ENCODE measurements at places on chromosomes 2 and 18.

GRCh38 chr2:75896779-75897366 lies 186.2 kb upstream of the GCFC2 start:
- peak; percentile 29 for DNase-seq

DNA sequence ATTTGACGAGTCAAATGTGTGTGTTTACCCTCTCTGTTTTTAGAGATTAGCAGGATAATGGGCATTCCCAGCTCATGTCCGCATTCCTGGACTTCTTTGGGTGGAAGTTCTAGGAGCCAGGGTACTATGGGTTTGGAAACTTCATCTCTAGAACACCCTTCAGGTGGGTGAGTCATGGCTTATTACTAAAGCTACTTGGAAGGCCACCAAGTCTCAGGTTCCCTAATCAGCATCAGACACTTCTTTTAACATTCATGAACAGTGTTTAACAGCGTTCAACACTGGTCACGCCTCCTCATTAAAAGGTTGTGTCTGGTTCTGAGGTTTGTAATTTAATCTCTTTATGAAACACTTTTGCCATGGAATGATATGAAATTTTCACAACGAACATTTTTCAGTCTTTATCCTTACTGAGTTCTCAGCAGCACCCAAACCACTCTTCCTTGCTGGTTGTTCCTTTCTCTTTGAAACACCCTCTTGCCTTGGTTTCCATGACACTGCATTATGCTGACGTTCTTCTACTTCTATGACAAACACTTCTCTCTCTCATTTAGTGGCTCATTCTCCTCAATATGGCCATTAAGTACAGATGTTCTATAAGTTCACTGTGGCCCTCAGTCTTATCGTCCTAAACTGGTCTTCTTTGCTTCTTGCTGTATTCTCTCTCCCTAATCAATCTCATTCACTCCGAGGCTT lies 49.3 kb downstream of the MMADHC start:
- DNase-seq = no peak

DNA sequence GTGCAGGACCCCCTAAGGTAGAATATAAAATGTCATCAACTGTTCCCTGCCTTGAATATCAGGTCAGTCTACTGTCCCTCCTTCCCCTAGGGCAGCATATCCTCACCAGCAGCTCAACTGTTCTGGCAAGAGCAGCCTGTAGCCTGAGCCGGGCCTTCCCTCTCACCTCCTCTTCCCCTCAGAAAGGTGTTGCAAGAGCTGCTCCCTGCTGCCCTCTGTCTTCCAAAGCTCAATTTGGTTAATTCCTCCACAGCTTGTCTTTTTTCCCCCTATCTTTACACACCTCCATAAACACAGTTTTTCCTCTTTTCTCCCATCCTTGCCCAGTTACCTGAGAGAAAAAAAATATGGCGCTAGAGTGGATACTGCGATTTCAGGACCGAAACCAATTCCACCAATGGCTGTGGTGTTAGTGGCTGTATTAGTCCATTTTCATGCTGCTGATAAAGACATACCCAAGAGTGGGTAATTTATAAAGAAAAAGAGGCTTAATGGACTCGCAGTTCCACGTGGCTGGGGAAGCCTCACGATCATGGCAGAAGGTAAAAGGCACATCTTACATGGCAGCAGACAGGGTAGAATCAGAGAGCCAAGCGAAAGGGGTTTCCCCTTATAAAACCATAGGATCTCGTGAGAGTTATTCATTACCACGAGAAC lies 184.7 kb downstream of the MREG start:
- peak; percentile 49 for DNase-seq

DNA sequence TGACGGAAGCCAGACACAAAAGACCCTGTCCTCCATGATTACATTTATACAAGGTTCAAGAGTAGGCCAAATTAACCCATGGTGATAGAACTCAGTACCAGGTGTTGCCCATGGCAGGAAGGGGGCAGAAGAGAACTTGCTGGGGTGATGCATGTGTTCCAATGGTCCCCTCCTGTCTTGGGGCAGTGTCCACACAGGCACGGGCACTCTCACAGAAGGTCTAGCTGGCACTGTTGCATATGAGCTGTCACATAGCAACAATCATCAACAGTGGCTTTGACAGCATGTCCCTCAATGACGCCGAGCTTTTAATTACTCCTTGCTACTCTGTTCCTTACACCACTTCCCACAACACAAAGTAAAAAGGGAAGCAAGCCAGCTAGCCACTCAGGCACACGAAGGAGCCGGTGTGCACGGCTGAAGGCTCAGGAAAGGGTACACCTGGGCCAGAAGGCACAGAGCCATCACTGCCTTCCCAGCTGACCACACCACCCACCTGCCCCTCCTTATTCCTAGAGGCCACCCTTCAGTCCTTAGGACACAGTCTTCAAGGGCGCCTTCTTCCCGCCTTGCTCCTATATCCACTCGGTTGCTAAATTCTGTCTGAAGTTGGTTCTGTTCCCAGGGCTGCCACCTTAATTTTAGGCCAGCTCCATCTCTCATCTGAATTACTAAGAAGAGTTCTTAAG lies 28.9 kb downstream of the RPL31 start:
- DNase-seq = no peak

- DNase-seq = no peak
Measured at GRCh38 chr2:236853585-236854051, 232.1 kb upstream of the COPS8 start.

DNA sequence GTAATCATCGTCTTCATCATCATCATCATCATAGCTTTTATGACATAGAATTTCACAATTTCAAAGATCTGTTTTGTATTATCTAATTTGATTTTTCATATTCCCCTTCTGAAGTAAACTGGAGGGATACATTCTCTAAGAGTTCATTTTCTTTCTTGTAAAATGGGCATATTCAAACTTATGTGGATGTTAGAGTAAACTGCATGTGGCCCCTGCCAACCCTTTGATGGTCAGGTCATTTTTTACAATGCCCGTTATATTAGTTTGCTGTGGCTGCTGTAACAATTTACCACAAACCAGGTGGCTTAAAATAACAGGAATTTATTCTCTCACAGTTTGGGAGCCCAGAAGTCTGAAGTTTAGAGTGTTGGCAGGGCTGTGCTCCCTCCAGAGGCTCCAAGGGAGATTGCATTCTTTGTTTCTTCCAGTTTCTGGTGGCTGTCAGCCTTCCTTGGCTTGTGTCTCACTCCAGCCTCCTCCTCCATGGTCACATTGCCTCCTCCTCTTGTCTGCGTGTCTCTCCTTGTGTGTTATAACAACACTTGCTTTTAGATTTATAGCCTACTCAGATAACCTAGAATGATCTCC lies 127.5 kb upstream of the MMADHC start:
- peak; percentile 9 for DNase-seq

DNA sequence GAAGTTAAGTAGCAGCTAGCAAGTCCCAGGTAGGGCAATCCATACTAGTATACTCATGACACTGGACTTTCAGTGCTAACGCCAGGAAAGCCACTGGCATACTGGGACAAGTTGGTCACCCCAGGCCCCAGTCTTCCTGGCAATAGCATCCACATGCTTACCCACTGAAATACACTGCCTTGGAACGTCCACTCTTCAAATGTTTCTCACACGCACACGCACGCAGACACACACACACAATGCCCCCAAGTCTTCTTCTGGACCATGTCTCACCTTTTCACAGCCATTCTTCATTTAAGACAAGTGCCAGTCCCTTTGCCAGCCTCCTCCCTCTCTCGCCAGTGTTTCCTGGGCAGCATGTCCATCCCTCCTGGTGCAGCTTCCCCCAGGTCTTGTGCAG lies 8.7 kb upstream of the TEX261 start:
- DNase-seq = no peak

- DNase-seq = no peak
Measured at GRCh38 chr2:147174824-147175254, 670.0 kb upstream of the ACVR2A start.

- no peak for DNase-seq
Measured at GRCh38 chr18:43277164-43277600, at the start of gene SYT4. TSS of gene SYT4 (minus strand) at chr18:43277490. CDS start at chr18:43277281, 209 bp downstream.

GRCh38 chr2:102056079-102056581 lies 64.4 kb downstream of the IL1R2 start:
- no peak for DNase-seq

DNA sequence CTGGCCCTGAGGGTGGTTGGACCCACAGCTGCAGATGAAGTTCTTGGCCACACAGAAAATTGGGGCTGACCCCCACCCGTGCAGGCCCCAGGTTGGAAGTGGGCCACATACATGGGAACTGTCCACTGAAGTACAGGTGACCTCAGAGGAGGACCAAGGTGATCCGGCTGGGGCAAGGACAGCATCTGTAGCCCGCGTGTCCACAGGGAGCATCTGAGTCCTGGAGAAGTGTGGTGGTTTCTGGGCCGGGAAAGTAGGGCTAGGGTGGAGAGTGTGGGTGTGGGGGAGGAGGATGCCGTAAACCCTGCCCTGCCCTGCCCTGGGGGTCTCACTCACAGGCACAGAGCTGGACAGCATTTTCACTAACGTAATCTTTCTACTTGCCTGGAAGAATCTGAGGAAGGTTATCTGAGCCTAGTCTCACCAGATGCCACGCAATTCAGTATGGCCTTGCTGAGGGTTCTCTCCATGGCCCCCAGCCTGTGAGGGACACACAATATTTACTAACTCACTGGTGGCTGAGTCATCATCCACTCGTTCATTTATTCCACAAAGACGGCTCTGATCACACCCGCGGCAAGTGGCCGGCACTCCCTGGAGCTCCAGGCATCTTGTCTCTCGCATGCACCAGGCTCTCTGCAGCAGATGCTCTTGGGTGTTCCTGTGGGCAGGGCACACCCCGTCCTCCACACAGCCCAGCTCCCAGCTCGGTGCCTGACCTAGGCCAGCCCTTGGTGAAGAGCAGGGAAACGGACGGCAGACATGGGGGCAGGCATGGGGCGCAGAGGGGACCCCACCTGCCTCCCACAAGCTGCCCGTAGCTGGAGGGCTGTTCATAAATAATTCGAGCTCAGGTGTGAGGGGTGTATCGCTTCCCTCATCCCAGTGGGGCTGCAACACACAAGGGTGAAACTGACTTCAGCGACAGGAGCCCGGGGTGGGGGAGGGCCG lies 51.2 kb downstream of the INHBB start:
- DNase-seq = no peak

GRCh38 chr2:239259603-239260298 lies 141.1 kb downstream of the HDAC4 start:
- peak; percentile 68 for DNase-seq

- DNase-seq = no peak
Measured at GRCh38 chr2:28463893-28464292, 32.0 kb upstream of the PLB1 start.

GRCh38 chr2:106296182-106296815 lies 102.2 kb upstream of the UXS1 start:
- DNase-seq = no peak

DNA sequence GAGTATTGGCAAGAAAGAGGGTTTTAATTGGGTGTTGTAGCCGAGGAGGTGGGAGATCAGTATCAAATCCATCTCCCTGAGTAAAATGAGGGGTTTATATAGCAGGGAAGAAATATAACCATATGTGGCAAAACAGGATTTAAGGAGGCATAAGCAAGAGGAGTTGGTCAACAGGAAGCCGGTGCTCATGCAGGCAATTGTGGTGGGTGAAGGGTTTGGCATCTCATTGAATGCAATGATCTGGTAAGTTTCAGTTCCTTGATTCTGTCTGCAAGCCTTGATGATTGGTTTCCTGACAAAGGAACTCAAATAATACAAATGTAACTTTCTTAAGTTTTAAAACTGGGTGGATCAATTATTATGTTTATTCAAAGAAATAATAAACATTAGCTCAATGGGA lies 564.4 kb upstream of the LINC00305 start:
- no peak for DNase-seq

DNA sequence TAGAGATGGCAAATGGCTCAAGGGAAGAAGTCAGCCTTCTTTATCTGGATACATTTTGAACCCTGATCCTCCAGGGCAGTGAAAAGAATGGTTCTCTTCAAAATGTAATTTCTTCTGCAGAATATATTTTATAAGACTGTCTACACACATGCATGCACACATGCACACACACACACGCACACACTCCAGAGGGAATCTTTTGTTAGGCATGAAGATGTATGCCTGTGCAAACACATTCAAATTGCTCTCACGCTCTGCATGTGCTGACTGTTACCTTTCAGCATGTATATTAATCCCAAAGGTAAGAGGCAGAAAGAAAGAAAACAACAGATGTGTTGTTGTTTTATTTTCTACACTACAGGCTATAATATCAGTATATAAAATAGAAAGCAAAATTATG lies 43.2 kb downstream of the SLC5A7 start:
- no peak for DNase-seq

DNA sequence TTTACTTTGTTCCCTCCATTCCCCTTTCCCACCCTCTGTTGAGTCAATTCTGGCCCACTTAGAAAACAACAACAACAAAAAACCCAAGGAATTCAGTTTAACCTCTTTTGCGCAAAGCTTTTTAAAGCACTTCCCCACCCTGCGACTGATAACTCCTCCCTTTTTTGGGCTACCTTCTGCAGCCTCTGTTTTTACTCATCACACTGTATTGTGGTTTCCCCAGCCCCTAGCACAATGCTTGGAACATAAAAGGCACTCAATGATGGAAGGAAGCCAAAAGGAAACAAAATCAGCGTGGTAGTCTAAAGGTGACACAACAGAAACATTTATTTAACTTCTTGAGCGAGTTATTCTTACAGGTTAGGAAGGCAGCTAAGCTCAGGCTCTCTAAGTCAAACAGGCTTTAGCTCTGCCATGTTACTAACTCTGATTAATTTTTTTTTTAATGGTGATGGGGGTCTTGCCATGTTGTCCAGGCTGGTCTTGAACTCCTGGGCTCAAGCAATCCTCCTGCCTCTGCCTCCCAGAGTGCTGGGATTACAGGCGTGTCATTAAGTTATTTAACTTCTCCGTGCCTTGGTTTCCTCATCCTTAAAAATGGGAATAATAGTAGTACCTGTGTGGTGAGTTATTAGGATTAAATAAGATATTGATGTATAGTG lies 1.3 kb downstream of the CEP68 start:
- peak; percentile 87 for DNase-seq

GRCh38 chr2:160596441-160596840 lies 102.8 kb upstream of the RBMS1 start:
- DNase-seq = no peak

- DNase-seq = no peak
Measured at GRCh38 chr2:41119489-41119888, 667.6 kb upstream of the SLC8A1 start.

DNA sequence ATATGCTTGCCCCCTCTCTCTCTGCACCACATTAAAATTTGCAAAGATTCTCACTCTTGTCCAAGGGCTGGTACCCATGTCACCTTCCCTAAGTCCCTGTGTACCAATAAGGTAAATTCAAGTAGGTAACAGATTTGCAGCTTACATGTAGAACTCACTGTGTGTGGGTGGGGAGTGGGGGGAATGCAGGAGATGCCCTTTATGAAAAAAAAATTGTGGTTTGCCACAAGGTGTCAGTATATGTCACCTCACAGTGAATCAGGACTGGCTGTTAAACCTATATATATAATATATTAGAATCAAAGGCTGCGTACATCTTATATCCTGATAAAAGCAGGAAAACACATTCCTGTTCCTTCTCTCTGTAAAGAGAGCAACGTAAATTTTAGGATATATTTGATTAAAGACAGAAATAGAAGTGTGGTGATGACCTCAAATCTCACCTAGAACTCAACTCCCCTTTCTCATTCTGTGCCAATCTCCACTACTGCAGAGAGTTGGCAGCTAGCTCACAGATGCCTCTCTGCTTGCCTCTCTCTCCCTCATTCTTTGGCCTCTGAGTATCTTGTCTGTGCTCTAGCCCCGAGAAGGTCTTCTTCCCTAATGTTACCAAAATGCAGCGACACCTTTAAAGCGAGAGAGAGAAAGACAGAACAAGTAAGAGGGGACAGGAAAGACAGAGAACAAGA lies 536 bp downstream of the XDH start:
- peak; percentile 28 for DNase-seq

GRCh38 chr2:173150963-173151362 lies 75.3 kb downstream of the MAP3K20 start:
- DNase-seq = no peak
